ENCODE measurements at places on chromosomes 3 and 15.

DNA sequence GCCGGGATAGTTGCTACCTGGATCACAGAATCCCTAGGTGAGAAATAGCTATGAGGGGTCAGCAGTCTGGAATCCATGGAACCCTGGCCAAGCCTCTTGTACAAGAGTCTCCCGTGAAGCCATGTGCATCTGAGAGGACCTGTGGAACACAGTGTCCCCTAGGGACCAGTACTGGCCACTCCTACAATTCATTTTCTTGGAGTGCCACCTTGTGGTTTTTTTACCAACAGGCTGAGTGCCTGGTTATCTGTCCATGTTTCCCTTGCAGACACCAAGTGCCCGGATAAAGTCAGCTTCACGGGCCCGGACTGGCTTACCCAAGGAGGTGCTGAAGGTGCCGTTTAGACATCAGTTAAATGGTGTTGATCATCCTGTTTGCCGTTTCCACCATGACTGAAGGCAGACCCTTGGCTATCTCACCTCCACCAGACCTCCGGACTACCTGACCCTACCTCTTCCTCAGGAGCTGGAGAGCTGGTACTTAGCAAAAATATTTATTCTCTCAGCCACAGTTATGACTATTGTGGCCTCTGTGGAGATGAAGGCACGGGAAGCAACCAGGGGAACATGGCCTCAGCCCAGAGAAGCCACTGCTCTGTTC lies 93.9 kb downstream of the RBPMS2 start:
- no peak for DNase-seq

DNA sequence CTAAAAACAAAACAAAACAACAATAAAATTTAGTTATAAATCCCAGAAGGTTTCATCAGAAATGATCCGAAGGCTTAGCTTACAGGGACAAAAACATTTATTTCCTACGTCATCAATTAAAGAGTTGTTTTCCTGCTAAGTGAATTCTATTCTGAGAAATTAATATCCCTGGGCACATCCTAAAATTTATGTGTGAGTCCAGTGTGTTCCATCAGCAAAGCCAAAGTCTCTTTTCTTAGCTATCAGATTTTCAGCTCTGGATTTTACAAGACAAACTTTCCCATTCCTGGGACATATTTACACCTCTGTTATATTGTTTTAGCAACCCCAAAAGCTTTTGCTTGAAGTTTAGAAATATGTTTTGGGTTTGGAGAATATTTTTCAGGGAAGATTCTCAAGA lies 4.4 kb upstream of the TMC3 start:
- DNase-seq = no peak

GRCh38 chr3:156834435-156834834 lies 8.3 kb downstream of the LEKR1 start:
- no peak for DNase-seq

GRCh38 chr3:193051314-193051713 lies 133.7 kb upstream of the MB21D2 start:
- no peak for DNase-seq

GRCh38 chr3:10198761-10199649 lies 34.3 kb downstream of the IRAK2 start:
- peak; percentile 61 for DNase-seq

GRCh38 chr15:60973637-60974415 lies 255.3 kb downstream of the RORA start:
- DNase-seq = no peak

- DNase-seq = no peak
Observed at GRCh38 chr15:52796753-52797520, 6.8 kb upstream of the ONECUT1 start.

- DNase-seq = no peak
Observed at GRCh38 chr3:38684546-38684945, 35.1 kb upstream of the SCN5A start.

DNA sequence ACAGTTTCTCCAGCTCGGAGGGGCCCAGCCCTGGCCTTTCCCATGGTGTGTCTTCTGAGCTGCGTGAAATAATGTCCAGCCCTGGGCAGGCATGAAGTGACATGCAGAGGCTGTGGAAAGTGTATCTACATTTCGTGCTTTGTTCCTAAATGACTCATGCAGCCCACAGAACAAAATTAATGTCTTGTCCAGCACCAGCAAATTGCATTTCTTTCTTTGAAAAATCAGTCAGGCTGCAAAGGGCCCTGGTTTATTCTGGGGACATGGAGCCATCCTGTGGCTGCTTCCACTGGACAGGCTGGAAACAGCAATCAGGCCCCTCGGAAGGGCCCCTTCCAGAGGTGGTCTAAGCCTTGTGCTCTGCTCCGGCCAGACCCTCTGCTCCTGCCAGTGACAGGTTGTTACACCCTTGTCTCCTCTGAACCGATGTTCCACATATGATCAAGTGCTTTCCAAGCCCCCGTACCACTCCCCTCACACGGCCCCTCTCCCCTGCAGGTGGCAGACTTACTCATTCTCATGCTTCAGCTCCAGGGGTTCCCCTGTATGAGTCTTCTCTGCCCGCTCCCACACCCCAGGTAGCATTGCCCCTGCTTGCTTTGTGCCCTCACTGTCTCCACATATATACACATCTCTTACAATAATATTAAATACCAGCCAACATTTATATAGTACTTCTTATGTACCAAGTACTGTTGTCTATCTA lies 33.7 kb downstream of the CRYGS start:
- DNase-seq = no peak

- no peak for DNase-seq
Observed at GRCh38 chr3:108509263-108509662, 1.1 kb downstream of the MYH15 start.

GRCh38 chr3:4438296-4438695 lies 28.8 kb downstream of the SUMF1 start:
- DNase-seq = no peak

- no peak for DNase-seq
Observed at GRCh38 chr15:101244036-101244781, 7.6 kb downstream of the CHSY1 start.

DNA sequence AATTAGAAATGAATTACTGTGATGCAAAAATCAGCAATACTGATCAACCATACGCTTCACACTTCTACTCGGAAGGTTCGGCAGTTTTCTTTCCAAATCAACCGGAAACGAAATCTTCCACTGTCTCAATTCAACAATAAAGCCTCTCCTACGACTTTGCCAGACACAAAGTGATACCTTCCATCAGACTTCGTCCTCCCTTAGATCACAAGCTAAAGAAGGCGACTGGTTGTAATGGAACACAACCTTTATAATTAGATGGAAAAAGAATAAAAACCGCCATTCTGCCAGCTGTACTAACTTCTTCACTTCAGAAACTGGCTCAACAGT lies 618 bp downstream of the PARL start:
- DNase-seq = no peak

DNA sequence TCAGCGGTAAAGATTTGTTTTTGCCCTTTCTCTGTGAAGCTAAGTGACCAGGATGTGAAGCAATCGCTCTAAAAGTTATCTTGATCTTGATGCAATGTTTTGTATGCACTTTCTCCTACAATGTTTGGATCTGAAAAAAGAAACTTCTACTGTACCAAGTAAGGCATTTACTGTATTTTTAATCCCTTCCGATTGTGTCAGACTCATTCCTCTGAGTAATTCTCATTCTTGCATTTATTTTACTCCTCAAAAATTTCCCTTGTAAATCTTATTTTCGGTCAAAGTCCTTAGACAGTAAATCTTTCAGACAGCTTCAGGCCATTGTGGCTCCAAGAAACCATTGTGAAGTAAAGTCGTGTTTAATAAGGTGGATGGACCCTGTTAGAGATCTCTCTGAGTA lies 141.9 kb downstream of the TP63 start:
- no peak for DNase-seq

GRCh38 chr3:116951610-116952009 lies 242.0 kb downstream of the TUSC7 start:
- DNase-seq = no peak

DNA sequence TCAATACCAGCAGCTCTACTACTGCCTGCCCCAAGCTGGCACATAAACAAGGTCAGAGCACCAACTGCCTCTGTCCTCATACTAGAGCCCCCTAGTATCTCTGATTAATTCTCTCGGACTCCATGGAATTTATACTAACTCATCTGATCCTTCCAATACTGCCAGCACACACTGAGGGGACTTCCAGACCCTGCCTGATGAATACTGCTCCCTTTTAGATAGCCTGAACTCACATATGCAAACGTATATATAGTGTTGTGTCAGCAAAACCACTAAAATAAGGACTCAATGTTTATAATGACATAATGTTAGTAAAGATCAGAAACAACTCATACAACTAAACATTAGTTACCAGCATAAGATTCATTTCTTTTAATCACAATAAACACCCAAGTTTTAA lies 25.0 kb downstream of the CEP70 start:
- DNase-seq = no peak

- DNase-seq = no peak
Observed at GRCh38 chr3:144229330-144229729, 257.7 kb downstream of the DIPK2A start.

DNA sequence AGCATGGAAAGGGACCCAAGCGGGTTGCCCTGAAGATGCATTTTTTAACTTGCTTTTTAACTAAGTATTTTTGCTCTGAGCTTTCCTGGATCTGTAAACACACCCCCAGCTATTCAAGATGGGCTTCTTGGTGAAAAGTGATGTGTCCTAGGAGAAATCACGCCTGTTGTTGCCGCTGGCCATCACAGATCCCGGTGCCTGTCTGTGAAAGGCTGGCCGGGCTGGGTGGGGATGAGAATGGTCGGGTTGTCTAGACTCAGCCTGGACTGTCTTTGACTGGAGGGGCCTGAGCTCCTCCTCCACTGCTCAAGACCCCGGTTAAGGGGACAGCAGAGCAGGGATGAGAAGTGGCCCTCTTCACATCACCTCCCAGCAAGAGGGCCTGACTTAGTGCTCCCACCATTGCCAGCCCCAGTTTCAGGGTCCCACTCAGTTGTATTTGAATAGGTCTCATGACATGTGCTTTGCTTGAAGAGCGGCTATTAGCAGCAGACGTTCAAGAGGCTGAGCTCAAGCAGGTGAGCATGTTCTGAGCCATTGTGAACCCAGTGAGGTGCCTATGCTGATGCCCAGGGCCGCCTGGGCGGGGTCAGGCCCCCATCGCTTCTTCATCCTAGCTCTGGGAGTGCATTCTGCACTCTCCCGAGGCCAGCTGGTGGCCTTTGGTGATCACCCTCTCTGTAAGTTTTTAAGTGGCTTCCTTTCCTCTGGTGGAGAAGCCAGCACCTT lies 79.9 kb downstream of the IGF1R start:
- no peak for DNase-seq

DNA sequence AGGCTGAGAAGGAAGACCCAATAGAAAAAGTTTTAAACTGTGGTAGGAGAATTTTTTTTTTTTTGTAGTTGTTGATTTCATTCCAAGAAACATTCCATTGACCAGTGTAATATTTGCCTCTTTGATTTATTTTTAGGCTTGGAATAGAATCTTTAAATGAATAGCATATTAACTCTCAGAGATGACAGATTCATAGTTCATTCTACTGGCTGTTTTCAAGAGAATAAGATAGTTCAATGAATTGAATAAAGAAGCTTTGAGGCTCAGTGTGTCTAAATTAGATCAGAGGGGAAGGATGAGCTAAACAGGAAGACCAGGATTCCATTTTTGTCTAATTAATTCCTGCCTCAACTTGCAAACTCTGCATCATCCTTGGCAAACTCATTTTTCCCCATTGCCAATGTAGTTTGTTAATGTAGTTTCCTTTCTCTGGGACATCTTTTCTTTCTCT lies 98.4 kb downstream of the NAALADL2 start:
- no peak for DNase-seq

DNA sequence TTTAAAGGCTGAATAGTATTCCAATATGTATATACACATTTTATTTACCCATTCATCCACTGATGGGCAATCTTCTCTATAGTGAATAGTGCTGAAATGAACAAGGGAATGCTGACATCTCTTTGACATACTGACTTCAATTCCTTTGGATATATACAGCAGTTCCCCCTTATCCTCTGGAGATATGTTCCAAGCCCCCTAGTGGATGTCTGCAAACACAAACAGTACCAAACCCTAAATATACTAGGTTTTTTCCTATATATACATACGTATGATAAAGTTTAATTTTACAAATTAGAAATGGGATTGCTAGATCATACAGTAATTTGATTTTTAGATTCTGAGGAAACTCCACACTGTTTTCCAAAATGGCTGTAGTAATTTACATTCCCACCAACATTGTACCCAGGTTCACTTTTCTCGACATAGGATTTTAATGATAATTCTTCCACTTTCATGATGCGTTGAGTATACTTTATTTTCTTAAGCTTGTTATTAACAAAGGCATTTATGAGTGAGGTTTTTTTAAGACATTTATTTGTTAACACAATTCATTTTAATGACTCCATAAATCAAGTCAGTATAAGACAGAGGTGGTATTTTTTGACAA lies 38.2 kb downstream of the VPS13C start:
- DNase-seq = no peak

DNA sequence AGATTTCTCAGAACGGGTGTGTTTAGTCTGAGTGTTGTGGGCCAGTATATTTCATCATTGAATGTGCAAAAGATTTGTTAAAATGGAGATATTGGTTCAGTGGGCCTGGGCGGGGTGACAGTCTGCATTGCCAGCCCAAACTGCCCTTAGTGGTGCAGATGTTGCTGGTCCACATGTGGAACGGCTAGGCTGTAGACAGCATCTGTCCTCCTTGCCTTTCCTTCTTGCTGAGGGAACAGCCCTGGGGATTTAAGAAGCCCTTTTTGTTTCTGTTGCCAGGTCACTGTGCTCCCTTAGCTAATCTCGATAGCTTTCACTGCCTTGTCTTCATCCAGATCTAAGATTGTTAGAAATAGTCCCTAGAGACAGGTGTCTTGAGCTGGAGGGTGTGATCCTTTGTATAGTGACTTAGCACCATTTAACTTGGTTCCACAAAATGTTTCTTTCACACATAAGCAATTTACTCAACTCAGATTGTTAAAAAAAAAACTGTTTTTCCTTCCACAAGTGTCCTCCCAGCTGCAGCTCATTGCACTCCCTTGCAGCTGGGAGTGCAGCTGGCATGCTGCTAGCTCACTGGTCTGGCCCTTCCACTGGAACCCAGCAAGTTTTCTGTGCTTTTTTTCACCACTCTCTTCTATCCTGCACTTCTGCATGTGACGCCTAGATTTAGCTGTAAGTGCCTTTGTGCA lies 37.5 kb downstream of the GAP43 start:
- DNase-seq = no peak

DNA sequence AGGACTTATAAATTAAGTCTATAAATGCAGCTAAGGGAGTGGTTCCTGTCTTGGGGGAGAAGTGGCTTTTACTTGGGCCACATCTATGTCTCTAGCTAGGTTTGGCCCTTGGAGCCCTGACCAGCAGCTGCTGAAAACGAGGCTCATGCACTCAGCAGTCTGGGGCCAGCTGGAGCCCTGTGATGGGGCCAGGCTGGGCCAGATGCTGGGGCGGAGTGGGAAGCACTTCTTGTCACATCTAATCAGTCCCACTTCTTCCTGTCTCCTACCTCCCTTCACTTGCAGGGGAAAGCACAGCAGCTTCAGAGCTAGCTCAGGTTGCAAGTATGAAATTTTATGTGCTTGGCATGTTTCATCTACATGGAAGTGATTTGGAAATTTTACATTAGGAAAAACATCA lies 209.9 kb upstream of the ROPN1 start:
- DNase-seq = no peak

GRCh38 chr3:58333206-58334012 lies 717 bp downstream of the PXK start:
- DNase-seq = no peak
